ENCODE measurements at places on chromosomes 16 and 17.
A peak's percentile ranks its signal among the peaks of the same experiment; 100 is the strongest.

DNA sequence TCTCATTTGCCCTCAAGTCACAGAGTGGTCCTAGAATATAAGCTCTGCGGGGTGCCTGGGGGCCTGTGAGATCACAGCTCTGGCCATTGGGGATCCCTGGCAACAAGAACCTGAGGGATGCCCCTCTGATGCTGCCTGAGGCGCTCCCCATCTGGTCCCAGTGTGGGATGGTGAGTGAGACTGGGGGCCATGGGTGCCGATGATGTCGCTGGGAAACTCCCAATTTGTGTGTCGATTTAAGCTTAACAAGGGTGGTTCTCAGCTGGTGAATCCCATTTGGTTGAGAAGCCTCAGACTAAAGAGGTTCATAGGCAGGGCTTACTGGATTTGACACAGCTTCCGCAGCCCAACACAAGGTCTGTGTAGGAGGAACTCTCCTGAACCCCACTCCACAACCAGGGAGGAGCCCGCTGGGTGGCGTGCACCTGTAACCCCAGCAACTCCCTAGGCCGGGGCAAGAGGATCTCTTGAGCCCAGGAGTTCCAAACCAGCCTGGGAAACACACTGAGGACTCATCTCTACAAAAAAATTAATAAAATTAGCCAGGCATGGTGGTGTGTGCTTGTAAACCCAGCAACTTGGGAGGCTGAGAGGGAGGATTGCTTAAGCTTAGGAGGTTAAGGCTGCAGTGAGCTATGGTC lies 63.7 kb upstream of the SIAH1 start:
- DNase-seq = no peak

DNA sequence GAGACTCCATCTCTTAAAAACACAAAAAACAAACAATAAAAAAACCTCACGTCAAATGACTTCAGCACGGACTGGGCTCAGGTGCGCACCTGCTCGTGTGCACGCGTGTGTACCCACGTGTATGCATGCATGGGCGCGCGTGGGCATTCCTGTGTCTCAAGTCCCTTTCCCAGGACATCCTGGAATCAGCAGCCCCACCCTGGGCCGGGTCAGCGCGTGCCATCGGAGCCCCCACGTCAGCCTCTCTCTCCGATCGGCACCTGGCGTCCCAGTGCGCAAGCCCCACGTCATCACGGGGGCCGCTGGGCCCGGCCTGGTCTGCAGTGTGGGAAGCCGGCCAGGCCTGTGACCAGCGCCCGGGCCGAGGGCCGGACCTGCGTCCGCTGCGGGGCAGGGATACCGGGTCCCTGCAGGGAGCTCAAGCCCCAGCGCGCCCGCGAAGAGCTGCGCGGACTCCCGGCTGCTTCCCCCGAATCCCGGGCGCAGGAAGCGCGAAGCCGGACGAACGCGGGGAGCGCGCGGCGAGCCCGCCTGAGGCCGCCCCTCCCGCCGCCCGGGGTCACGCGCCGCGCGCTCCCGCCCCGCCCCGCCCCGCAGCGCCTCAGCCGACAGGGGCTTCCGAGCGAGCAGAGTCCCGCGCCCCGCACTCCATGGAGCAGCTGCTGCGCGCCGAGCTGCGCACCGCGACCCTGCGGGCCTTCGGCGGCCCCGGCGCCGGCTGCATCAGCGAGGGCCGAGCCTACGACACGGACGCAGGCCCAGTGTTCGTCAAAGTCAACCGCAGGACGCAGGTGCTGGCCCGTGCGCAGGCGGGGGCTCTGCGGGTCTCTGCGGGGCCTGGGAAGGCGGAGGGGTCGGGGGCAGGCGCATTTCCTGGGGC lies at the start of gene FN3K:
Gene FN3K, plus strand, starts transcription at position 629 of the 880 bp plus-strand sequence. Its CDS starts 22 bp downstream, at position 651.
- DNase-seq = no peak

DNA sequence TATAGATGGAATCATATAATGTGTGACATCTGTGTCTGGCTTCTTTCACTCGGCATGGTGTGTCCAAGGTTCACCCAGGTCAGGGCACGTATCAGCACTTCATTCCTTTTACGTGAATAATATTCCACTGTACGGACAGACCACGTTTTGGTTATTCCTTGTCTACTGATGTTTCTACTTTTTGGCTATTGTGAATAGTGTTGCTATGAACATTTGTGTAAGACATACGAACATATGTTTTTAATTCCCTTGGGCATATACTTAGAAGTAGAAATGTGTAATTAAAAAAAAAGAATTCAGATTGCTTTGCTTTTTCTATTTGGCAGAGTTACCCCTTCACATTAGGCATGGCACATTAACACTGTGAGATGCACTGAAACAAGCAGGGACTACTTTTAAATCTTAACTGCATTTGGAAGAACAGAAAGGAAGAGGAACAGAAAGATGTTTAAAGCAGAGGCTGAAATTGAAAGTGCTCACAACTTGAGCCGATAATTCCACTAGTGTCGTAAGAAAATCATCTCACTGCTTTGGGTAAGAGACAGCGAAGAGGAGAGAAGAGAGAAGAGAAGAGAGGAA lies 105.3 kb downstream of the VPS53 start:
- no peak for DNase-seq

GRCh38 chr17:332558-333322 lies 19.9 kb downstream of the RPH3AL start:
- no peak for DNase-seq

DNA sequence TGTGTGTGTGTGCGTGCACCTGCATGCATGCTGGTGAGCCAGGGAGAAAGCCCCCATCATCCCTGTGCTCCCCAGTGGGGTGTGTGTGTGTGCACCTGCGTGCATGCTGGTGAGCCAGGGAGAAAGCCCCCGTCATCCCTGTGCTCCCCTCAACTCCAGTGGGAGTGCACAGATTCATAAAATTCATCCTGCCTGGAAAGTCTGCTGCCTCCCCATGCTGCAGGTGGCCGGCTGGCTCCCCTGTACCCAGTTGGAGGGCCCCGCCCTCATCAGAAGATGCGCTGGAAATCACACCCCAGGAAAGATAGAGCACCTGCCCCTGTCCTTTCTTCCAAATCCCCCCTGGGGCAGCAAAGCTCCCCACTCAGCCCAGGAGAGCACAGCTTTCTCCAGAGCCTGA lies 84.8 kb upstream of the DOC2B start:
- DNase-seq = no peak

DNA sequence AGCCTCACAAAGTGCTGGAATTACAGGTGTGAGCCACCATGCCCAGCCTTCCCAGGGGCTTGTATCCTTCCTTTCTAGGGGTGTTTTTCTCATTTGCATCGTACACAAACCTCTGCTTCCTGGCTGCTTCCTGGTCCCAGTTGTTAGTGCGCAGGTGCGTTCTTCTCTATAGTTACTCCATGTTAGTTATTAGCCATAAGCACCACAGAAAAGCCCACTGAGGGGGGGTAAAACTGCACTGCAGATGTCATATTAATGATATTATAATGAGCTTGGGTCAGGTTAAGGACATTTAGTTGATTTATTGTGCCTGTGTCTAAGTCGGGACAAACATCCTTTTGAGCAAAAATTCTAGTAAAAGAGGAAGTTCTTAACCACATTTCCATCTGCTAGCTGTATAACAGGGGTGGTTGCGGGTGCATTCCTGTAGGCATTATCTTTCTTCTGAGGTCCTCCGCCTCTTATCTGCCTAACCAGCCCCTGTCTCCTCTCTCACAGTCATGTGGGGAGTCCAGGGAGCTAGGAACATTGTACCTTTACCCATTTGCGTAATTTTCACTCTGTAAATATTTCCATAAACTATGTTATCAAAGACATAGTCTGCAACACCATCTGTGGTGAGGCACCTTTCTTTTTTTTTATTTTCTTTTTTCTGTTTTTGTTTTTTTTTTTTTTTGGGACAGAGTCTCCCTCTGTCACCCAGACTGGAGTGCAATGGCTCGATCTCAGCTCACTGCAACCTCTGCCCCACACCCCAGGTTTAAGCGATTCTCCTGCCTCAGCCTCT lies 23.6 kb upstream of the ATF7IP2 start:
- no peak for DNase-seq

- DNase-seq = no peak
Observed at GRCh38 chr17:40333781-40334448, 24.9 kb downstream of the RARA start.

DNA sequence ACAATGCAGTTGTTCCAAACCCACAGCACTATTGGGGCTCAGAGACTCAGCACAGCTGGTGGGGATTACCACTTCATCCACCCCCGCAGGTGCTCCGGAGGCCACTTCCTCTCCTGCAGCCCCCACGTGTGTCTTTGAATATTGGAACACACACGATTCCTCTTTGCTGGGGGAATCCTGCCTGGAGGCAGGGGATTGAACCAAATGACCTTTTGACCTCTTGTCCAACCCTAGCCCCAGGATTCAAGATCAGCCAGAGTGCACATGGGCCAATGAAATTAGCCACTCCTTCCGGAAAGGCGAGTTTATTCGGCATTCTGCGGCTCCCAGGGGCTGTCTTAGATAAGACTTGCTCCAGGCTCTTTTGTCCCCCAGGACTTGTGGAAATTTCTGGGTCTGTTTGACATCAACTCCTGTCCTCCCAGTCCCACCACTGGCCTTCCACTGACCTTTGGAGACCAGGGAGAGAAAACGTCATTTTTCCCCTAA lies 350.2 kb downstream of the FOXL1 start:
- DNase-seq = no peak

DNA sequence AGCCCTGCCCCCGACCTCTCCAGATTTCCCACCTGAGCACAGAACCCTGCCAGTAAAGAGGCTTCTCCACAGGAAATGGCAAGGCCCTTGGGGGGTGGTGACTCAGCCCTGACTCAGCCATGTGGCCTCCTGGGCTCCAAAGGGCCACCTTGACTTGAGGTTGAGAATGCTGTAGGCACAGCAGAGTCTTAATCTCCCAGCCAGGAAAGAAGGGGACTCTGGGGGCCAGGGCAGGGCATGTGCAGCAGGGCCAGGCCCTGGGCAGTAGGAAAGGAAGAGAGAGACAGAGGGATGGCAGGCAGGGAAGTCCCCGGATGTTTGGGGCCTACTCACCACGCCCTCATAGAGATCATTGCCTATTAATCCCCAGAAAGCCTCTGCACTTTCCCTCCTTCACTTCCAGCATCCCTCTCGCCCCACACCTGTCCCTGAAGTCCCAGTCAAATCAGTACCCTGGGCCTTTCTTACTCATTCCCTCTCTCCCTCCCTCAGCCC lies 4.8 kb upstream of the ITGA3 start:
- peak; percentile 39 for DNase-seq

All from activated CD8-positive, alpha-beta memory T cell treated with anti-CD3 and anti-CD28 coated beads for 48 hours (primary cell).